Stimulated activated naive B cell treated with anti-CD40 and anti-IgM and Interleukin-4, amounts not matched to agents 10 μg/mL and 1 μg/mL and 100 μg/mL, for 72 hours (primary cell): ENCODE measurements at places on chromosomes 2 and 18.

GRCh38 chr2:240297256-240298116, 138.0 kb upstream of the GPC1 start:
- peaks cover 15% of the 10 kb centered on the region for H3K27me3 ChIP-seq
- DNase-seq = no peak
- no peak overlapping the region for H3K27ac ChIP-seq
- no peaks in the 10 kb centered on the region for H3K36me3 ChIP-seq

DNA sequence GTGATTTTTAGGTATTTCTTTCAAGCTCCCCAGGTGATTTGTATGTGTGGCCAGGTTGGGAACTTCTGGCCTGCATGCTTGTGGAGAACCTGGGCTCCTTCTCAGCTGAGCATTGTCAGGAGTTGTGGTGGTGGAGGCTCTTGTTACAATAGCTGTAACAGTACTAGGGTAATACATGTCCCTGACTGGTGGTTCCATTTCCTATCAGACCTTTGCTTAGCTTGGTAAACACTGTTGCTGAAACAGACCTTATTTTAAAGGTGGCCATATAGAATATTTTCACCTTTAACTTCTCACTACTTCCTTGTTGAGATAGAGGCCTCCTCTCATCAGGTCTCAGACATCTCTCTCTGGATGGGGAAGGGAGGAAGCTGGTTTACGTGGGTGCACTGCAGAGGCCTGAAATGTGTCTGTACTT, 79.2 kb downstream of the SETBP1 start:
- H3K27ac ChIP-seq = peak overlapping the region; percentile 95
- peak overlapping the region; percentile 74 for H3K4me3 ChIP-seq
- no peaks in the 10 kb centered on the region for H3K27me3 ChIP-seq
- H3K4me1 ChIP-seq = peaks cover 92% of the 10 kb centered on the region
- H3K36me3 ChIP-seq = peaks cover 52% of the 10 kb centered on the region

DNA sequence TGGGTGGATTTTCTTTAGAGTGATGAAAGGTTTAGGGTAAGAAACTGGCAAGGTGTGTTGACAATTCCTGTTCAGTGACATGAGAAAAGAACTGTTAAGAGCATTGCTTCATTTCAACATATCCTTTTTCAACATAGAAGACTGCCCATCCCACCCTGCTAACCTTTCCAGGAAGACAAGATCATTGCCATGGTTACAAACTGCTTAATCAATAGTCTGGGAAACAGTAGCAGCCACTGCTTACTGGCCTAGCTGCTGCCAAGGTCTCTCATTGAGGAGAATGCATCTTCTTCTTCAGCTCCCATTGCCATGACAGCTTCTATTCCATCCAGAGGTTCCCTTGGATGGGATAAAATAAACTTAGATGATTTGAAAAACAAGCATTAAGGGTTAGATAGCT, 212.1 kb downstream of the LRRTM1 start:
- no peaks in the 10 kb centered on the region for H3K4me1 ChIP-seq
- H3K27me3 ChIP-seq = no peaks in the 10 kb centered on the region
- no peaks in the 10 kb centered on the region for H3K36me3 ChIP-seq
- no peak for DNase-seq

DNA sequence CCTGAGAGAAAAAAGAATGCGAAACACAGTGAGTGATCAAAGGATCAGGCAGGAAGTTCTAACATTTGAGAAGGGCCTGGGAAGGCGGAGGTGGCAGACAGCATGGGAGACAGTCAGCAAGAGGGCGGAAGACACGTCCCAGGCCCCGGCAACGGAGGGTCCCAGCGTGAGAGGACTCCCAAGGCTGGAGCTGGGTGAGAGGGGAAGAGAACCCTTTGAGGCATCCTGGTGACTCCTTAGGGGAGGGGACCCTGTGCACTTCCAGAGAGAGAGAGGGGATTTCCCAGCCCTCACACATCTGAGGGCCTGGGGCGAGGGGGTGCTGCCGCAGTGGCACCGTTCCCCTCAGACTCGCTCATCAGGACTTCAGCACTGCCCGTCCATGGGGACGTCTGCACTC, 133.4 kb downstream of the RTP5 start:
- peaks cover 12% of the 10 kb centered on the region for H3K36me3 ChIP-seq
- no peaks in the 10 kb centered on the region for H3K4me1 ChIP-seq
- DNase-seq = no peak
- H3K27me3 ChIP-seq = no peaks in the 10 kb centered on the region
- no peak overlapping the region for H3K4me3 ChIP-seq

DNA sequence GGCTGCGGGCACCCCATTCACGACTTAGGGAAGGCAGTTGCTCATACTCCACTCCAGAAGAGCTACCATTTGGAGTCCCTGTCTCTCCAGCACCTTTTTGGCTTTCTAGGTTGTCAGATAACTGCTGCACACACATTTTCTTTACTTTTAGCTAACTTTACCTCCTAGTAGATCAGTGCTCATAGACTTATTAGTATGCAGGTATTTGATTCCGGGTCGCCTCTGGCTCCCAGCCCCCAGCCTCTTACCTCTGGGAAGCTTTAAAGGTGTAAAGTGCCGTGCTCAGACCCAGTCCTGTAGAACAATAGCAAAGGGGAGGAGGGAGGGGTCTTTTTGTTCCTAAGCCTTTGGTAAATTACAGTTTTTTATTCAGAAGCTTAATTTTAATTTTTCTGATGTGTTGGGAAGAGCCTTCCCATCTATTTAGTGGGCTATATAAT, 102.9 kb downstream of the SPTBN1 start:
- H3K27me3 ChIP-seq = no peaks in the 10 kb centered on the region
- peak overlapping the region; percentile 88 for H3K27ac ChIP-seq
- peaks cover 9% of the 10 kb centered on the region for H3K36me3 ChIP-seq
- peaks cover 70% of the 10 kb centered on the region for H3K4me1 ChIP-seq
- no peak for DNase-seq
- H3K4me3 ChIP-seq = peak overlapping the region; percentile 94

DNA sequence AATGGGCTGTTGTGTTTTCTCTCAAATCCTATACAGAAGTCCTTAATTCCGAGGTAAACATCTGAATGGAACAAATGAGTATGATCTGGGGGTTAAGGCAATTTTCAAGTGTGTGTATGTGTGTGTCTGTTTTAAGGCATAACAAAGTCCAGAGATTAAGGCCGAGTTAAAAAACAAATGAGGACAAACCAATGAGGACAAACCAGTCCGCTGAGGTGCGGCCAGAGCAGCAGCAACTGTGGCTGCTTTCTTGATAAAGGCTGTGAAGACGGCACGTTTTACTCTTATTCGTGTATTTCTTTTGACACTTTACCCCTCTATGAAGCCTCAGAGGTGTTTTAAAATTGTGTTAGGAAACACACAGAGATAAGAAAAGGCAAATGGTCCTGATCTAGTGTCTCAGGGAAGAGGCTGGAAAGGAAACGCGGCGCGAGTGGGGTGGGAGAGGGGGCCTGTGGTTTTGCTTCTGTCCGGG, 495 bp upstream of the GULP1 start:
- H3K36me3 ChIP-seq = no peaks in the 10 kb centered on the region
- H3K4me1 ChIP-seq = peaks cover 6% of the 10 kb centered on the region
- H3K4me3 ChIP-seq = no peak overlapping the region
- no peak for DNase-seq
- no peak overlapping the region for H3K27ac ChIP-seq

GRCh38 chr2:181904022-181904632, 12.6 kb downstream of the ITPRID2 start:
- H3K4me1 ChIP-seq = peaks cover 8% of the 10 kb centered on the region
- H3K27ac ChIP-seq = no peak overlapping the region
- no peaks in the 10 kb centered on the region for H3K27me3 ChIP-seq
- no peak overlapping the region for H3K4me3 ChIP-seq
- DNase-seq = no peak
- peaks cover 36% of the 10 kb centered on the region for H3K36me3 ChIP-seq

GRCh38 chr2:235551965-235552364, 58.1 kb downstream of the AGAP1 start:
- no peak for DNase-seq
- H3K27ac ChIP-seq = no peak overlapping the region
- no peaks in the 10 kb centered on the region for H3K4me1 ChIP-seq
- H3K36me3 ChIP-seq = no peaks in the 10 kb centered on the region

DNA sequence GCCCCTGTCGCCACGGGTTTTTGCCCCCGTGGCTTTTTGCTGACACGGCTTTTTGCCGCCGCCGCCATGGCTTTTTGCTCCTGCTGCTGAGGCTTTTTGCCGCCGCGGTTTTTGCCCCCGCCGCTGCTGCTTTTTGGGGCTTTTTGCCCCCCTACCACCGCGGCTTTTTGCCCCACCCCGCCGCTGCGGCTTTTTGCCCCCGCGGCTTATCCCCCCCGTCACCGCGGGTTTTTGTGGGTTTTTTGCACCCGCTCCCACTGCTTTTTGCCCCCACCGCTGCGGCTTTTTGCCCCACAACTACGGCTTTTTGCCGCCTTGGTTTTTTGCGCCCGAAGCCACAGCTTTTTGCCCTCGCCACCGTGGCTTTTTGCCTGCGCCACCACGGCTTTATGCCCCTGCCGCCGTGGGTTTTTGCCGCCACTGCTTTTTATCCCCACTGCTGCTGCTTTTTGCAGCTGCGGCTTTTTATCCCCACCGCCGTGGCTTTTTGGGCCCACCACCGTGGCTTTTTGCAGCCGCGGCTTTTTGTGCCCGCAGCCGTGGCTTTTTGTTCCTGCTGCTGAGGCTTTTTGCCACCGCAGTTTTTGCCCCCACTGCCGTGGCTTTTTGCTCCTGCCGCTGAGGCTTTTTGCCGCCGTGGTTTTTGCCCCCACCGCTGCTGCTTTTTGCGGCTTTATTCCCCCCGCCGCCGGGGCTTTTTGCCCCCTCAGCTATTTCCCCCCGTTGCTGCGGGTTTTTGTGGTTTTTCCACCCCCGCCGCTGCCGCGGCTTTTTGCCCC, 2798.0 kb upstream of the TEKT4 start:
- H3K4me1 ChIP-seq = no peaks in the 10 kb centered on the region
- no peak overlapping the region for H3K27ac ChIP-seq
- H3K4me3 ChIP-seq = no peak overlapping the region
- H3K27me3 ChIP-seq = no peaks in the 10 kb centered on the region

DNA sequence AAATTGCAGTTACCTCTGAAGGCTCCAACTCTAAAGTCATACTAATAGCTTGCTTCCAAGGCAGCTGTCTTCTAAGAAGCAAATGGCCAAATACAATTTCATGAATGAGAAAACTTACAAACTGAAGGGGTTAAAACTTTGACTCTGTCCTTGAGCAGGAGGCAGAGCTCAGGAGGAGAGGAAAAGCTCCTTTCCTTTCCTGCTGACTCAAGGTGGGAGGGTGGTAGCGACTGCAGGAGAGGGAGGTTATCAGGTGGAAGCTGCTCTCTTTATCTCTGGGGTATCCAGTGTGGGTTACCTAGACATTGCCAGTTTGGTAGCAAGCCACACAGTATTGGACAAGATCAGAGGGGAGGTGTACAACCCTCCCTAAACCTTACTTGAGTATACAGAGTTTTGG, 2.7 kb upstream of the EFEMP1 start:
- H3K4me1 ChIP-seq = peaks cover 9% of the 10 kb centered on the region
- no peaks in the 10 kb centered on the region for H3K36me3 ChIP-seq

GRCh38 chr2:138777996-138778395, 2.2 kb downstream of the NXPH2 start:
- peaks cover 43% of the 10 kb centered on the region for H3K27me3 ChIP-seq
- H3K36me3 ChIP-seq = no peaks in the 10 kb centered on the region
- H3K4me1 ChIP-seq = peaks cover 5% of the 10 kb centered on the region
- no peak overlapping the region for H3K4me3 ChIP-seq
- no peak for DNase-seq
- no peak overlapping the region for H3K27ac ChIP-seq

DNA sequence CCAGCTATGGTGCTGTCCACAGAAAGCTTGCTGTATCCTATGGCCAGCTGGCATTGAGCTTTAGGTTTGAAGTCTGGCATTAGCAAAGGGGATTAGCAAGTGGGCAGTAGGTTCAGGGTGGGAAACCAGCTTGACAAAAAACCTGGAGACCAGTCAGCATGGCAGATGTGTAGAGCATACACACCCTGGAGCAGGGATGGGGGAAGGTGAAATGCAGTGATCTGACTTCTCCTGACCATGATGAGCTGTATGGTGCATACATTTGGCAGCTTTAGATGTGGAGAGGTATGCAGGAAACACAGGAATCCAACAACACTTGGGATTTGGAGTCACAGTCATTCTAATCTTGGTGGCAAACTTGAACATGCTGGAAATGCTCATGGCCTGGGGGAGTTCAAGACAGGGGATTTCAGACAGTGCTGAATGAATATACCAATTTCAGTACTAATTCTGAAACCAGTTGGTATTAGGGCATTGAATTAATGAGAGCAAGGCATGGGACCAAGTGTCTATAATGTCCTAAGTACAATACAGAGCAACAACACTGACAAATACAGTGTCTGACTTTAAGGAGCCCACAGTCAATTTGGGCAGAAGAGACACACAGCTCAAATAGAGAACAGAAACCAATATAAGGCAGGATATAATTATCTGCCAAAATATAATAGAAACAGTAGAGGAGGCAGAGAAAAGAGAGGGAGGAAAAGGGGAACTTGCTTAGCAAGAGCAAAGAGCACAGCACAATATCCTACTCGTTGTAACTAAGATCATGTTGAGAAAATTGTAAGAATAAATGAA, 11.8 kb downstream of the ARHGAP15 start:
- H3K27ac ChIP-seq = peak overlapping the region; percentile 48
- DNase-seq = peak; percentile 15
- peak overlapping the region; percentile 53 for H3K4me3 ChIP-seq
- H3K4me1 ChIP-seq = peaks cover 41% of the 10 kb centered on the region

DNA sequence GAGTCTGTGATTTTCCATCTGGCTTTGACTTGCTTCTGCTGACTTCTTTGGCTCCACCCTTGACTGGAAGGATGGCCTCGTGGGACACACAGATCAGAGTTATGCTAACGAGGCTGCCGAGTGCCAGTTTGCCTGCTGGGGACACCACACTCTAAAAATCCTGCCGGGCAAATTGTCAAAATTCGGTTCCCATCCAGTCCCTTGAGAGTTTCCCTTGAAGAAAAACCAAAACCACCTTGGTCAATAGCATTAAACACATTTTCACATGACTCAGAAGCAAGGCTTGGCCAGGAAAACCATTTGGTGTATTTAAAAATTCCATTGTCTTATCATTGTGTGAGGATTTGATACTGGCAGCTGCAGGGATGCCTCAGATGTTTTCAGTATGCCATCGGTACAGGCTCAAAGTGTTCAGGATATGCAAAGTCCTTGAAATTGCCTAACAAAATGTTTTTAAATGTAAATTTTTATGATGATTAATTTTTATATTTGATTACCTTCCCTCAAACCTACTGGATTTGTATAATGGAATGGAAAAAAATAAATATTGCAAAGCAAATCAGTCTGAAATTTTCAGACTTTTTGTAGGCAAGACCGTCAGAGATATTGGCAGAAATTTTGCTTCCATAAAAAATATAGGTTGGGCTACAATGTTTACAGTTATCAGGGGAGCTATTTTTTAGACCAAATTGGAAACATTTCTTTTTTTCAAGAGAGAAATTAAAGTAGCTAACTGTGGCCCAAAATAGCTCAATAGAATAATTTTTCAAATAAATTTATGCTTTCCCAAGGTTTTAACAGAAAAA, 41.6 kb downstream of the KCNE4 start:
- H3K4me1 ChIP-seq = no peaks in the 10 kb centered on the region
- H3K36me3 ChIP-seq = no peaks in the 10 kb centered on the region
- H3K4me3 ChIP-seq = no peak overlapping the region
- DNase-seq = no peak
- peaks cover 4% of the 10 kb centered on the region for H3K27me3 ChIP-seq

GRCh38 chr2:39696838-39697237, 31.1 kb downstream of the TMEM178A start:
- peaks cover 4% of the 10 kb centered on the region for H3K27me3 ChIP-seq
- H3K4me3 ChIP-seq = no peak overlapping the region
- peaks cover 4% of the 10 kb centered on the region for H3K36me3 ChIP-seq
- no peaks in the 10 kb centered on the region for H3K4me1 ChIP-seq
- no peak for DNase-seq

GRCh38 chr18:46668135-46668534, 11.1 kb upstream of the LOXHD1 start:
- H3K27ac ChIP-seq = no peak overlapping the region
- peaks cover 2% of the 10 kb centered on the region for H3K4me1 ChIP-seq
- no peak for DNase-seq
- no peak overlapping the region for H3K4me3 ChIP-seq

GRCh38 chr2:235863414-235863813, 304.8 kb downstream of the GBX2 start:
- H3K27me3 ChIP-seq = peaks cover 16% of the 10 kb centered on the region
